ENCODE measurements at places on chromosomes 13 and 19. TPM values are rescaled to one million over a fixed set of nuclear protein-coding genes. Genes with fewer than 3 reads are reported as not detected.

DNA sequence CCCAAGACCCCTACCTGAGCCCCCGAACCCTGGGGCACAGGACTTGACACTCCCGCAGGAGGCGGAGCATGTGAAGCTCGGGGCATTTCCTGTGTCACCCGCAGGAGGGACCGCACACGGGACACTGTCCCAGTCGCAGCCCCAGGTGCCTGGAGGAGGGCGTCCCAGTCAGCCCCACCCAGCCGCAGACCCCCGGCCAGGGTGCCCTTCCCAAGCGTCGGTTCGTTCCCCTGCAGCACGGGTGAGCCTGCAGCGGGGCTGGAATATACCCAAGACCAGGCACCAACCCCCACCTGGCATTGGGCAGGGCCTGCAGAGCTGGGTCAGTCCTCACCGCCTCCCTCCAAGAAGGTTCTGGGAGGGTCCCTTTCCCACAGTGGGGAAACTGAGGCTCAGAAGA is 21.6 kb downstream of the TCF3 start:
- no peak for DNase-seq

DNA sequence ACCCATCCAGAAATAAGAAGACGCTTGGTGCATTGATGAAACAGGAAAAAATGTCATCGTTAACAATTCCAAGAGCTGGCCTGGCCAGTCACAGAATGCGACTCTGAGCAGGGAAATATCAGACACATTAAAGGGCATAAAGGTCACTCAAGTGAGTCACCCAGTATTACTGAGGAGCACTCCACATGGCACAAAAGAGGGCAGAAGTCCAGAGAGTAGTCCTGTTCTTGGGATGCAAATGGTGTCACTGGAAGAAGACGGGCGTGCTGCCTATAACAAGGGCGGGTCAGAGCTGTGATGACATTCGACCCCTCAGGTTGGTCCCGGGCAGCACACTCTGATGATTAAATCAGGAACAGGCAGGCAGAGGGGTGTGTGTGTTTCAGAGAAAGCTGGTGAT is 720.3 kb downstream of the UQCRFS1 start:
- DNase-seq = no peak

DNA sequence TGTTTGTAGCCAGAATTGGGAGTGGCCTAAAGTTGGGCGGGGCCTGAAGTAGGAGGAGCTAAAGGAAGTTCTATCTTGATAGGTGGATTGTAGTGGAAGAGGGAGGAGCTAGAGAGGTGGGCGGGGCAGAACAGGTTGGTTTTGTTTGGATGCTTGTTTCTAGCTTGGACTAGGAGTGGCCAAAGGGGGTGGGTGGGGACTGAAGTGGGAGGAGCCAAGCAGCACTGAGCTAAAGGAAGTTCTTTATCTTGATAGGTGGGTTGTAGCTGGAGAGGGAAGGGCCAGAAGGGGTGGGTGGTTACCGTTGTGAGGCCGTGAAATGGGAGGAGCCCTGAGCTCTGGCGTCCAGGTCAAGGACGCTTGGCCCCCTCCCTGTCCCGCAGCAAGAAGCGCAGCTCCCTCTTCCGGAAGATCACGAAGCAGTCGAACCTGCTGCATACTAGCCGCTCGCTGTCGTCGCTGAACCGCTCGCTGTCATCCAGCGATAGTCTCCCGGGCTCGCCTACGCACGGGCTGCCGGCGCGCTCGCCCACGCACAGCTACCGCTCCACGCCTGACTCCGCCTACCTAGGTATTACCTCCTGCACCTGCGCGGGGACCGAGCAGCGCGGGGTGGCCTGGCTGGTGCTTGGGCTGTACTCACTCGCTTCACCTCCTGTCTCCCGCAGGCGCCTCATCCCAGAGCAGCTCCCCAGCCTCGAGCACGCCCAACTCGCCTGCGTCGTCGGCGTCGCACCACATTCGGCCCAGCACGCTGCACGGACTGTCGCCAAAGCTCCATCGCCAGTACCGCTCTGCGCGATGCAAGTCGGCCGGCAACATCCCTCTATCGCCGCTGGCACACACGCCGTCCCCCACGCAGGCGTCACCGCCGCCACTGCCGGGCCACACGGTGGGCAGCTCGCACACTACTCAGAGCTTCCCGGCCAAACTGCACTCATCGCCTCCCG is 8.0 kb downstream of the DNASE2 start:
- DNase-seq = no peak

- no peak for DNase-seq
Measured at GRCh38 chr13:98813993-98814392, 61.5 kb upstream of the SLC15A1 start.

MAP4K1 gene
- polyA plus RNA-seq = 3.9 TPM

CD33 gene
- 3.0 TPM for polyA plus RNA-seq

TMEM238 gene
- polyA plus RNA-seq = 0.32 TPM

All from left kidney (tissue), 8 donors.